ENCODE measurements at places on chromosomes 3 and 15. TPM values are rescaled to one million over a fixed set of nuclear protein-coding genes. Genes with fewer than 3 reads are reported as not detected.

The ZNF80 gene
- not detected for total RNA-seq

The GPR176 gene
- 3.7 TPM for total RNA-seq

The ACKR4 gene
- not detected for total RNA-seq

The RBMS3 gene
- 35.4 TPM for total RNA-seq

The ONECUT1 gene
- total RNA-seq = 36.5 TPM

All from neural crest cell (in vitro differentiated cells).